ENCODE measurements at places on chromosomes 12 and 14. TPM values are rescaled to one million over a fixed set of nuclear protein-coding genes. Genes with fewer than 3 reads are reported as not detected.

- H3K4me3 ChIP-seq: no peak overlapping the region
- no peaks in the 10 kb centered on the region for H3K4me1 ChIP-seq
- no peak for DNase-seq
- no peaks in the 10 kb centered on the region for H3K36me3 ChIP-seq
- H3K27me3 ChIP-seq: no peaks in the 10 kb centered on the region
- H3K27ac ChIP-seq: no peak overlapping the region
Measured at GRCh38 chr12:115619889-115620288, 657.6 kb downstream of the MED13L start.

DNA sequence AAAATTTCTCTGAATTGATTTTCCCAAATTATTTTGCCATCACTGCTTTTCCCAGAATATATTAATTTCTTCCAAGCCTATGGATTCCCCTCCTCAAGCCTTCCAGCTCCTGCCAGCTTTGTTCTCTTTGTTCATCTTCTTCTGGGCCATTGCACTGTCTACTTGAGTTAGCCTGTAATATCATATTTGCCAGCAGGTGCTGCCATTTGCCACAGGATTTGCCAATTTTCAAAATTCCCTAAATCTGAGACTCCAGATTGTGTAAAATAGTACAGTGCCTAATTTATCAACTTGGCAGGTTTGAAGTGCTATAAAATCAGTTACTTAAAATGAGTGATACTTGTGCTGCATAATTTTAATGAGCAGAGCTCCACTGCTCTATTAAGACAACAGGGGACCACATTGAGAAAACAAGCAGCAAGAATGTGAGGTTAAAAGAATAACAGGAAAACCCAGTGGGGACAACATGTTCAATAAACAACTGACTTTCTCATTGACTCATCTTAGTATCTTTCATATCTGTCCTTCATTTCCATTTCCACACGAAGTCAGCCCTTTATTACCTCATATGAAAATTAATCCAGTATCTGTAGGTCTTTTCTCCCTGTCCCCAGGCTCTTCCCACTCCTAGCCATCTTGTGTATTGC, 84.6 kb upstream of the CCDC196 start:
- no peak overlapping the region for H3K4me3 ChIP-seq
- peaks cover 4% of the 10 kb centered on the region for H3K4me1 ChIP-seq
- H3K36me3 ChIP-seq: no peaks in the 10 kb centered on the region

DNA sequence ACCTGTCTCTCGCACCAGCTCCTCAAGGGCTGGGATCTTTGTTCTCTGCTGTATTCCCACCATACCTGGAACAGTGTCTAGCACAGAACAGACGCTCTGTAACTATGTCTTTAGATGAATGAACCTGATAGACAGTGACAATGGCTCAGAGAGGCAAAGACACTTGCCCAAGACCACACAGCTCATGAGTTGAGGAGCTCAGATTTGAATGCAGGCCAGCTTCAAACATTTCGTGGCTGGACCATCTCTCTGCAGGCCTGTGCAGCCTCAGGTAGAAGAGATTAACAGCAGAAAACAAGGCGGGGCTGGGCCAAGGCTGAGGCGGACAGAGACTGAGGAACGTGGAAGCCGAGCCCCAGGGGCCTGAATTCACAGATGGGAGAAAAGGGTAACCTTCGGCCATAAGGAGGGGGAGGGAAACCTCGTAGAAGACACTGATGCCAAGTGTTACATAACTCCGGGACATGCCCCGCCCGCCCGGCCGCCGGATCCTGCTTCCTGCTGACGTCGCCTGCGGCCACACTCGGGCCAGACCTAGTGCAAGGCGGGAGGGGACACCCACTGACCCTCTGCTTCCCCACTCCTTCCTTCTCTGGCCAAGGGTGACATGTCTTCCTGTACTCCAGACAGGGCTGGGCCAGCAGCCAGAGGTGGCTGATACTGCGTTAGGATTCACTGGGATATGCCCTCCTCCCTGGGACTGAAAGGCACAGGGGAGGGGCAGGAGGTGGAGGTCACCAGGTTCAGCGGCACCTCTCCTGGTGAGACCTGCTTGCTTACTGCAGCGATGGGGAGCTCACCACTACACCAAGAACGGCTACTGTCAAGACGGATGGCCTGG, 86.8 kb downstream of the RFLNA start:
- H3K4me1 ChIP-seq: no peaks in the 10 kb centered on the region
- H3K27ac ChIP-seq: no peak overlapping the region
- no peak overlapping the region for H3K4me3 ChIP-seq
- no peak for DNase-seq
- H3K36me3 ChIP-seq: peaks cover 13% of the 10 kb centered on the region

DNA sequence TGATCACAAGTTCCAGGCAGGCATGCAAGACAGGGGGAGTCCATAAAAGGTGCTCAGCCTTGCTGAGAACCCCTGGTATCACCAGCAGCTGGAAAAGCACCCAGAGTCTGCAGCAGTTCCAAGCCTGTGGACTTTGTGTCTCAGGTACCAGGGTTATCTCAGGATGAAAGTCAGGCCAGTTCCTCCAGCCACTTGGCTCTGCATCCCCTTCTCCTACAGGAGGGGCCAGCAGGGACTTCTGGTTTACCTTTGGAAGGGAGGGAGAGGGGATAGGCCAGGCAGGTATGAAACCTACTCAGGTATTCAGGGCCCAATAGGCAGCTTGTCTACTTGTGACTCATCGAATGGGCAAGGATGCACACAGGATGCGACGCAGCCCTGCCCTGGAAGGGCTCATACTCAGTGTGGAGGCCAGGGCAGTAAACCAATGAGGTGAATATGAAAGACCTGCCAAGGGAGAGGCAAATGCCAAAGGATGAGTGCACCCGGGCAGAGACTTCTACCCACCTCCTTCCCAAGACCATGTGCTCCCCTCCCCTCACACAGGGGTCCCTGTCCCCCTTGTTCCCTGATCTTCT, 148.2 kb downstream of the SLC38A6 start:
- H3K4me1 ChIP-seq: no peaks in the 10 kb centered on the region
- no peak for DNase-seq
- H3K36me3 ChIP-seq: no peaks in the 10 kb centered on the region
- no peak overlapping the region for H3K27ac ChIP-seq

DNA sequence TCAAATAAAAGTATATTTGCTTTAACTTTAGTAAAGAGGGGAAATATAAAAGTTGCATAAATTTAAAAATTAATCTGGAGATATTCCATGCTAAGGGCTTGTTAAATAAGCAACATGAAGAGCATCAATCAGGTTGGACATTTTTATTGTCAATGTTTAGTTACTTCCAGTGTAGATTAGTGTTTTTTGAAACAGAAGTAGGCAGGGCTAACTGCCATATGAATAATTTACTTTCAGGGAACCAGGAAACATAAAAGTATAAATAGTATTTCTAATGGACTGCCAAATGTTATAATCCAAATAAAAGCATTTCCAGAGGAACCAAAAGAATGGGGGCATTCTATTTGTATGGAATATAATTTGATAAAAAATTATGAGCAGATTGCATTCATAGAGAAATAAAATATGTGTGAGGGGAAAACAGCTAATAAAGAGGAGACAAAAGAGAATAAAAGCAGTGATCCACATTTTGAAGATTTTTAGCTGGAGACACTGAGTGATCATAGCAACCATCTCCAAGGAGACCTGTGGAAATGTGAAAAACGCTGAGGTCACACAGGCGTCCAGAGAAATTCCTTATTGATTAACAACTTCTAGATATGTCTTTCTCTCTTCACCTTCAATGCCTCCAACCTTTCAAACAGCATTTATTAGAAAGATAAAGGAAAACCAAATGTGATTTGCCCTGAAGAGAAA, 70.8 kb downstream of the SRGAP1 start:
- no peak for DNase-seq
- no peaks in the 10 kb centered on the region for H3K4me1 ChIP-seq
- no peak overlapping the region for H3K4me3 ChIP-seq
- no peaks in the 10 kb centered on the region for H3K36me3 ChIP-seq

- no peak overlapping the region for H3K27ac ChIP-seq
- no peaks in the 10 kb centered on the region for H3K36me3 ChIP-seq
- H3K27me3 ChIP-seq: no peaks in the 10 kb centered on the region
- DNase-seq: no peak
Measured at GRCh38 chr12:30155001-30155730, 371.4 kb upstream of the TMTC1 start.

CPNE6 gene
- total RNA-seq: not detected

NXPH4 gene
- total RNA-seq: 0.24 TPM

KLHL33 gene
- not detected for total RNA-seq
